Activated T-helper 1 cell treated with anti-CD3 and anti-CD28 coated beads, Interleukin-2, amount 50 U/mL, for 16 hours (primary cell): ENCODE measurements at places on chromosomes 1 and 21.

GRCh38 chr21:34596561-34597271 is 18.2 kb downstream of the RCAN1 start:
- no peak for DNase-seq

GRCh38 chr1:203612932-203613682 is 13.5 kb upstream of the ATP2B4 start:
- no peak for DNase-seq

GRCh38 chr1:214673576-214673975 is 70.6 kb downstream of the CENPF start:
- no peak for DNase-seq

DNA sequence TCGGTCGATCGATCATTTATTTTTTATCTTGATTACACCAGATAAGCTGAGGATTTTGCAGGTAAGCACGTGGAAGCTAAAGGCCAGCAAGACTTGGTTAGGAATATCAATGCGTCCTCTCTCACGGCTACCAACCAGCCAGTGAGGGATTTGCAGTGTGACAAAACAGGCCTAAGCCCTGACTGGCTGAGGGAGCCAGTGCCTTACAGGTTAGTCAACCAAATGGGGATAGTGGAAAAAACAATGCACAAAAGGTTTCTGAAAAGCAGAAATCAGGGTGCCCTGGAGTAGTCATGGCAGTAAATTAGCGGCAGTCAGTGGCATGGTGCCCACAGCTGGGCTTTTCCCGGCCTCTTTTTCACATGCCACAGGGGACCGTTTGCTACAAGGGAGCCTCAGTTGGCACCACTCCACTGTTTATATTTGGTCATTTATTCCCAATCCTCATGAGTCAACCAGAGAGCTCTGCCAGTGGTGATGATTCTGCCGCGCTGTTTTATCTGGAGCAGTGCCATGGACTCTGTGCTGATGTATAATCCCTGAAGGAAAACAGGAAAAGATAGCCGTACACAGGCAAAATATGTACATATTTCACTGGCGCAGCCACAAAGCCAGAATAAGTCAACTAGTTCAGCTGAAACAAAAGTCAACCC is 167.6 kb downstream of the RHOU start:
- no peak for DNase-seq

- DNase-seq, result no peak
Observed at GRCh38 chr1:24501371-24502064, 1.1 kb upstream of the RCAN3 start.

DNA sequence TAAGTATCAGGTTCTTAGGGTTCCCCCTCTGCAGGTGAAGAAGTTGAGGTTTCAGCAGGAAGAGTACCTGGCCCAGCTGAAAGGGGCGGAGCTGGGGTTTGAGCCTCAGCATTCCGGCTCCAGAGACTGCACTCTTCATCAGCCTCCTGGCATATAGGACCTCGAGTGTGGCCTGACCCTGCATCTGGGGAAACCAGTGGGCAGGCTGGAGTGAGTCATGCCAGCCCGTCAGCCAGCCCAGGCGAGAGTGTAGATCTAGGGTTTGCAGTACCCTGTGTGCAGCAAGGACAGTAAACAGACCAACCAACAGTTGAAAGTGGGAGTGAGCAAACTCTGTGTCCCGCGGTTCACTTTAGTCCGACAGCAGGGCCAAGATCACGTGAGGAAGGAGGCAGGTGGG is 14.1 kb downstream of the MFSD2A start:
- DNase-seq, result no peak

- no peak for DNase-seq
Observed at GRCh38 chr1:206591226-206591625, 21.0 kb downstream of the EIF2D start.

DNA sequence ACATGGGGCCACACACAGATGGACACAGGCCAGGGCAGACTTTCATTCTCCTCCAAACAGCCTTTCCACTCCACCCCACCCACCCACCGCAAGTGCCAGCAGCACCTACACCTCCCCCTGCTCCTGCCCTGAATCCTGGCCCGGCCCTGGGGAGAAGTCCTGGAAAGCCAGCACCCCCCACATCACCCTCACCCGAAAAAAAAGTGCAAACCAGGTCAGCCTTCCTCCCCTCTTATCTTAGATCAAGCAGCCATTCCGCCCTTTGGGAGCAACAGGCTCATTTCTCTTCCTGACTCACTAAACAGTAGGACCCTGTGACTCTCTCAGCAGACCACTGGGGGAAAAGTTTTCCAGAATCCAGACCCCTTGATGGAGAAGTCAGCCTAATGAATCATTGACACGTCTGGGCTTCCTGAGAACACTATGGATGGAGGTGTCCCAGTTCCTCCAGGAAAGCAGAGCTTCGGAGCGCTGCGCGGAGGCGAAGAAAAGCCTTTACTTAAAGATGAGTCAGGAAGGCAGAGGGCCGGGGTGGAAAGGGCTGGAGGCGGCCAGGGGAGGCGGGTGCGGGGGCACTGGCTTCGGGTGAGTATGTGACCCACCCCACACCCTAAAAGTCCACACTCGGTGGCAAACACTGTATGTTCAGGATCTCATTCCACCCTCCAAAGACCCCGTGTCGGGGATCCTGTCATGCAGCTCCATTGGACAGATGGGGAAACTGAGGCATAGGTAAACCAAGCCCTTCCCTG is 588.7 kb downstream of the MATN1 start:
- no peak for DNase-seq
